ENCODE measurements at places on chromosomes 16 and 17.

GRCh38 chr17:81511804-81512561 is 616 bp downstream of the ACTG1 start:
- DNase-seq: no peak

- no peak for DNase-seq
These were observed 141.1 kb downstream of the GSG1L start for GRCh38 chr16:27922433-27922832.

DNA sequence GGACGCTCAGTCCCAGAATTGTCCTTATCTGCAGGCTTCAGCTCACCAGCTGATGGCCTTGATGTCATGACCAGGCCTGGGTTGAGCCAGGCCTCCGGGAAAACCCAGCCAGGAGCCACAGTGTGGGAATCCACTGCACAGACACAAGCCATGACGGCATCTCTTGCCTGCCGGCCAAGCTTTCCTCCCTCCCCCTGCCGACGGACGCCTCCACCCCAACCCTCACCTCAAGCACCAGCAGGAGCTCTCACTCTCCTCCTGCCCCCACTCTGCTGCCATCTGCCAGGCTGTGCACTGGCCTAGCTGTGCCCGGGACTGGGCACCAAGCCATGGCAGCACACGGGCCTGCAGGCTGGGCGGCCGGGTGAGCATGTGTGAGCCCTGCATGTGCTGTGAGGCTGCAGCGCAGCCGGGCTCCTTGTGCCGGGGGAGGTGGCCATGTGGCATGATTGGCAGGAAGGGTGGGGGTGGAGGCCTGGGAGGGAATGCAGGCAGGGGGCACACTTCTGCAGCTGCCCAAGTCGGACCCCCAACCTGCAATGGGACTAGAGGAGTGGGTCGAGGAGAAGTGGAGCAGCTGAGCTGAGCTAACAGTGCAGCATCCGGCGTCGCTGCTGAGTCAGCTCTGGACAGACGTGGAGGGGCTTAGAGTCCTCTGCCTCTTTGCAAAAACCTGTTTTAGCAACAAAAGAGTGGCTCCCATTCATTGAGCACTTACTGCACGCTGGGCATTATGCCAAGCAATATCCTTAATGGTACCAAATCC is 268.5 kb downstream of the CBLN1 start:
- no peak for DNase-seq

DNA sequence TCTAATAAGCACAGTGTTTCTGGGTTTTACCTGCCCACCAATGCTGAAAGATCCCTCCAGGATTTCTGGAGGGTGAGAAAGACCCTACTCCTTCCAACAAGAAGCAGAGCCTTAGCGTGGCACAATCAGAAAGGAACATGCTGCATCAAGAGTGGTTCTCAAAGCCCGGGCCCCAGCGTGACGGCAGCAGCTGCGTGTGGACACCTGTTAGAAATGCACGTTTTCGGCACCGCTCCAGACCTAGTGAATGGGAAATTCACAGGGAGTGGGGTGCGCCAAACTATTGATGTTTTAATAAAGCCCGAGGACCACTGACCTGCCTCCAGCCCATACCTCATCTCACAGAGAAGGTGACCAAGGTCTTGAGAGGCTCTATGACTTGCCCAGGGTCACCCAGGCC is 55.8 kb downstream of the PECAM1 start:
- DNase-seq: no peak

GRCh38 chr17:82186221-82186620 is 26.4 kb downstream of the CCDC57 start:
- DNase-seq: no peak

- no peak for DNase-seq
These were observed 2.1 kb upstream of the SEZ6 start for GRCh38 chr17:29007860-29008455.

DNA sequence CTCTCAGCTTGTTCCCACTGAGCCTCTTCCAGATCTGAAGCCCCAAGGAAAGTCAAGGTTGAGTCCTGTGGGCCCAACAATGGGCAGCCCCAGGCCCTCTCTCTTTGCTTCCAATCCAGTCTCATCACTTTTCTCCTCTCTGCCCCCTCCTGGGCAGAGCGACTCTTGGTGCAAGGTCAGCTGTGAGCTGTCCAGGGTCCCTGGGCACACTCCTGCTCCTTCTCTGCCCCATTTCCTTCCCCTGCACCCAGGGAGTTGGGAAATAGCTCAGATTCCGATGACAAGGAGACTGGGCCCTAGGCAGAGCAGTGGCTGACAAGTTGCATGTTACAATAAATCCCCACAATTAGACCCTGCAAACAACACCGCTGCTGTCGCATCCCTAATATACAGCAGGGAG is 16.1 kb upstream of the CRHR1 start:
- no peak for DNase-seq

GRCh38 chr17:15436473-15437302 is 30.7 kb downstream of the CDRT4 start:
- DNase-seq: peak; percentile 56

DNA sequence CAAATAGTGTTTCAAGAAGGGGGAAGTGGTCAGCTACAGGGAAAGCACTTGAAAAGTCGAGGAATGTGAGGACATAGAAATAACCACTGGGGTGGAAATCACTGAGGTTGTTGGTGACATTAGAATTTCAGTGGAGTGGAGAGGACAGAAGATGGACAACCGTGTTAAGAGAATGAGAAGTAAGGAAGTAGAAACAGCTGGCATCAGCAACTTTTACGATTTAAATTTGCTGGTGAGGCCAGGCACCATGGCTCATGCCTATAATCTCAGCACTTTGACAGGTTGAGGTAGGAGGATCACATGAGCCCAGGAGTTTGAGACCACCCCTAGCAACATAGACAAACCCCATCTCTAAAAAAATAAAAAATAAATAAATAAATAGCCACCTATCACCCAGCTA is 83.2 kb upstream of the PSMD7 start:
- no peak for DNase-seq

DNA sequence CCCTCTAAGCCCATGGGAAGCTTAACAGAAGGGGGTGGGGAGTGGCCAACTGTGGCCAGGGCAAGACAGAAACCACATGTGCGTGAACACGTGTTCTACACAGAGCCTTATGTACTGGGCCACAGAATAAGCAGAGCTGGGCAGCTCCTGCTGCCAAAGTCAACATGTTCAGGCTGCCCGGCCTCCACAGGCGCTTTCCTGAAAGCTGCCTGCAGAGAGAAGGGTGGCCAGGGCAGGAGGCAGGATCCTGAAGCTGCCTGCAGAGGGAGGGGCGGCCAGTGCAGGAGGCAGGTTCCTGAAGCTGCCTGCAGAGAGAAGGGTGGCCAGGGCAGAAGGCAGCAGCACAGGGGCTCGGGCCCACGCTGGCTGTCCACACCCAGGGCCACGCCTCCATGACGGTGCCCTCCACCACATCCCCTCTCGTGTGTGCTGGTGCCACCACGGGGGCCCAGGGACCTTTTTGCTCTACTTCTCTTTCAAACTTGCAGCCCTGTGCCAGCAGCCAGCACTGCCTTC is 79.5 kb downstream of the ANKRD11 start:
- peak; percentile 80 for DNase-seq

DNA sequence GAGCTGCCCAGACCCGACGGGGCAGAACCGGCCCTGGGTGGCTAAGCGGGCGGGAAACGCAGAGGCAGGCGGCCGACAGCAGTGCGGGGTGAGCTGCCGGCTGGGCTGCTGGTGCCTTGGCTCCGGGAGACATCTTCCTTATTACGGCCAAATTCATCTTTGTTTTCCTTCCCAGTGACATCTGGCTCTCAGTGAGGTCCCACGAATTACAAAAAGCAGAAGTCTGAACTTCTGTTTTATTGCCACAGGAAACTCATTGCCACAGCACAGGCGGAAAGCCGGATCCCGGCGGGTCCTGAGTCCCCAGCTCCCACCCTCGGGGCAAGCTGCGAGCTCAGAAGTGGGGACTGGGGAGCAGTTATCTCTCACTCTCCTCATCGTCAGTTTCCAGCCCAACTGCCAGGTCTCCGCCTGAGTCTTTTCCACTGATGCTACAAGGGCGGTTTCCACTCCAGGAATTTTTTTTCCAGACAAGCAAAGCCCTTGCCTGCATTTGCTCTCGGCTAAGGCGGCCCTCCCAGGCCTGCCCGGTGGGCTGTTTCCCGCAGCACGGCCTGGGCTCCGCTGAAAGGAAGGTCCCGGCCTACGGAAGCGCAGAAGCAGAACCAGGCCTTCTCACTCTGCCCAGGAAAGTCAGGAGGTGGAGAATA is 40.3 kb downstream of the CBFA2T3 start:
- peak; percentile 84 for DNase-seq

DNA sequence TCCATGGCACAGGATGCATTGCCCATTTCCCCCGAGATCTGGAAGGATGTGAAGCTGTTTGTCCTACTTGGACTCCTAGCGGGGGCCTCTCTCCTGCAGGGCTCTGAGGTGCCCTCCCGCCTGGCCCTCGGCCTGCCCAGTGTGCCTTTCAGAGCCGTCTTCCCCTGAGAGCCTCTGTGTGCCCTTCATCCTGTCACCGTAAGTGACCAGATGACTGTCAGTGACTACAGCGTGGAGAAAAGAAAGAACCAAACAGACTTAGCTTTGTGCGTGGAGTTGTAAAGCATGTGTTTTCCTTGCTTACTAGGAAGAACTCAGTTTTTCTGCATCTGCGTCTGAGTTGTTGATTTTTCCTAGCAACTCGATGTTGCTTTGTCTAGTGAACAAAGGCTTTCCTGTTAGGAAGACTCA is 56.1 kb downstream of the BANP start:
- DNase-seq: no peak

All from left hindlimb (tissue), 1 donor.